Activated CD8-positive, alpha-beta memory T cell treated with anti-CD3 and anti-CD28 coated beads, Interleukin-2, amount 50 U/mL, for 48 hours (primary cell): ENCODE measurements at places on chromosomes 2 and 18.

DNA sequence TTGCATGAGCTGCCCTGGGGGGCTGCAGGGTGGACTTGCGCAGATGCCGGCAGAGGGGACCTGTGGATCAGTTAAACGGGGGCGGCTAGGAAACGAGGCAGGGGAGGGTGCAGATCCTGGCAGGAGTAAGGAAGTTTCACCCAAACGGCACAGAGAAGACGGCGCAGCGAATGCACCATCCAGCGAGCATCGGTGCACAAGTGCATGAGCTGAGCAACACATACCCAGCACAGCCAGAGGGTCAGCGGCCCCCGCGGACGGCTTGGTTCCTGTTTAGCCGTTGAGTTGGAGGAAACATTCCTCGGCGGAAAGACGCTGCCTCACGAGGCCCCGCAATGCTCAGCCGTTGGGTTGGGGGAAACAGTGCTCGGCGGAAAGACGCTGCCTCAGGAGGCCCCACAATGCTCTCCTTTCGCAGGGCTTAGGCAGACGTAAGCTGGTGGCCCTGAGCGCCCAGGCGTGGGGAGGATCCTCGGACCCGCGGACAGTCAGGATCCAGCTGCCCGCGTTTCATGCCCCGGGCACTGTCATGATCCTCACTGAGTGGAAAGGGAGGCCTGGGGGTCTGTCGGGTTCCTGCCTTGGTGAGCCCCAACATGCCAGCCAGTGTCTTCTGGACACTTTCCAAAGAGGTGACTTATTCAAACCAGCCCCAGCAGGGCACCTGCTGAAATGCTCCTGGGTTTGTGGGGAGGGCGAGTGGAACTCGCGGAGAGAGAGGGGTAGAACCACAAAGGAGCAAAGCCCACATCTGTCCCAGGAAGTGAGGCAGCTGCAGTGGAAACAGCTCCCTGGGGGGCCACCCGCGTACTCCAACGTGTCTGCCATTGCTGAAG is 86.3 kb downstream of the NDUFA10 start:
- DNase-seq: peak; percentile 26

GRCh38 chr2:43212216-43212835 is 14.1 kb downstream of the ZFP36L2 start:
- DNase-seq: no peak

- no peak for DNase-seq
Observed at GRCh38 chr2:121472470-121472993, 58.1 kb upstream of the RNU4ATAC start.

DNA sequence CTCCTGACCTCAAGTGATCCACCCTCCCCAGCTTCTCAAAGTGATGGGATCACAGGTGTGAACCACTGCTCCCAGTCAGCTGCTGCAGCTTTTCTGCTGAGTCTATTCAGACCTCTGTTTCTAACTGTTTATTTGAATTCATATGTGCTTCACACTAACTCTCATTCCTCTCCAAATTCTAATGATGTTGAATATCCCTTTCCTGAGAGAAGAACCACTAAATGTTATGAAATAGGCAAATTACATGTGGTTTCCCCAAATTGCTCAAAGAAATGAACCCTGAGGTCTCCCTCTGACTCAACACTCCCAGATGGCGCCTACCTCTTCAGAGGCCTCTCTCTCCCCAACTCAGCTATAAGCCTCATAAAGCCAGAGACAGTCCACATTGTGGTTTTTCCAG is 98.6 kb downstream of the IRS1 start:
- DNase-seq: no peak

GRCh38 chr2:23713351-23713750 is 213.6 kb downstream of the ATAD2B start:
- no peak for DNase-seq

GRCh38 chr18:44713435-44713834 is 32.7 kb downstream of the SETBP1 start:
- DNase-seq: no peak

- DNase-seq: no peak
Observed at GRCh38 chr2:236582968-236583367, 13.3 kb downstream of the ACKR3 start.

GRCh38 chr2:232139171-232139594 is 177.7 kb downstream of the DIS3L2 start:
- DNase-seq: no peak

DNA sequence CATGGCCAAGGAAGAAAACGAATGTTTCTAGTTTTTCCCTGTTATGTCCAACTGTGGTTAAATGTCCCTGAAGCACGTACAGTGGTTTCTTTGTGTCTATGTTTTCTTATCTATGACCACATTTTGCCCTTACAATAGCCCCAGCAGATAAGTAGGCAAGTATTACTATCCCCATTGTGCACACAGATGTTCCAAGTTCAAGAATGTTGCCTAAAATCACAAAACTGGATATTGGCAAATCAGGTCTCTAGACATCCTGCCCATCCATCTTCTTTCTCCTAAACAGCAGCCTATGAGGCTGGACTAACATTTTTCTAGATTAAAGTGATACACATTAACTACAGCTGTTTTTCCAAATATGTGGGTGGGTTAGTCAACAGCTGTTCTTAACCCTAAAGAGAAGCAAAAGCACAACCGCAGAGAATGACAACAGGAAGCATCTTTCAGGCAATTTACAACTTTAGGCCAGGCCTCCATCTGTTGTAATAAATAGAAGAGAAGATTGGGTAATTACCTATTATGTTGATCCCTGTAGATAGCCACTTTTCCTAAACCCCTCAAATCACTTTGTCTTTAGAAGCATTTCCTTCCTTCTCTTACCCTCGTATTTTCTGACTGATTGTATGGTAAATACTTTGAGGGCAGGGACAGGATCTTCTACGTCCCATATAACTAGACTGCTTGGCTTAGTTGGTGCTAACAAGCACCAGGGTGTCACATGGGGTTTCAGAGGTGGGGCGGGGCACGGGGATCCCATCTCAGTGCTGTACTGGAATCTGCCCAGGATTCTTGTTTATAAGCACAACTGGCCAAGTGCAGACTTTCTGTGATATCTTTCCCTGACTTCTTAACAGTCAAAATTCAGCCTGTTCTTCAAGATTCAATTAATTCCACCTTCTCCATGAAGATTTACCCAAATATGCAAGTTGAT is 132.1 kb upstream of the SETBP1 start:
- DNase-seq: no peak

DNA sequence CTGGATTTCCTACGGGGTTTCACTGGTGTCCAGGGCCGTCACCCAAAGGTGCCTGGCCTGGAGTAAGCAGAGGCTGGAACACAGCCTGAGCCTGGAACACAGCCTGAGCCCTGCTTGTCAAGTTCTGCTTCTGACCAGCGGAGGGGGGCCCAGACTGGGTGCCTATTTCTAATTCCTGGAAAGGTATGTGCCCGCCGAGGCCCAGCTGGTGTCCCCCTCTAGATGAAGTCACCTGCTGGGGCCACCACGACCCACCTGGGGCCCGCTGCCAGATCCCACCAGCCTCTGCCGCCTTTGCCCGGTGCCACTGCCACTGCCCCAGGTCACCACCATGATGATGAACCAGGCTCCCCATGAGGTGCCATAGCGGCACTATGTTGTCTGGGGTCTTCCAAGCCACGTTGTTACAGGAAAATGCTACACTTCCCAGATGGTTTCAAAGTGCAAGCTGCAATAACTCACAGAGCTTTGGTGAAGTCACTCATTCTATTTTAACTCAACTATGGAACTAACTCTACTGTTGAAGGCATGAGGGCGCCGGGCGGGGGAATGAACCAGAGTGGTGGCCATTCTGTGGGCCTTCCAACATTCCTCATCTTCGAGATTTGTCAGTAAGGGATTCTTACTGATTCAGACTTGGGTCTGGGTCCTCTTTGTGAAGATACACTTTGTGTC is 40.9 kb upstream of the LAPTM4A start:
- DNase-seq: no peak

DNA sequence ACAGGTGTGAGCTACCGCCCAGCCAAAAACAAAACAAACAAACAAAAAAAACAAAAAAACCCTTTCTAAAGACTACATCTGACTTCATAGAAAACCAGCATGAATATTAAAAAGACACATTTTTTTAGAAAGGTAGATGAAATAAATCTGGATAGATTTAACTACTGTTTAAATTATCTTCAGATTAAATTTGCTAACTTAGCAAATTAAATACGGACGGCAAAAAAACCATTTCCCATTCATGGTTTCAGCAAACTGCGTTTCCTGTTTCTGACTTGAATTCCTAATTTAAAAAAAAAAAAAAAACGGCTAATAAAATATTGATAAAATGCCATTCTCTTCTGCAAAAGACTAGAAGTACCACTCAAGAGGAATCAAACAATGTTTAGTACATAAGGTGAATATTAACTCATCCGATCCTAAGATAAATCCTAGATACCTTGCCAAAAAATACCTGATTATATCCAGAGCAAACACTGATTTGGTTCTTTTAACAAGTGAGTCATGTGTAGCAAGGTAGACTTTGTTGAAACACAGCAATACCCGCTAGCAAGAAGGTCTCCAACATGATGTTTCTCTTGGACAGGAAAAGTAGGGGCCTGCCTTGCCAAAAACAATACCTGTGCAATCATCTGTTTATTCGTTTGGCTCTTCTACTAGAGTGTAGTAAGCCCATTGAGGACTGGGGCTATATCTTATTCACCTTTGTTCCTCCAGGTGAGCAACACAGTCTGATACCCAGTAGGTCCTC is 96.2 kb downstream of the BARD1 start:
- DNase-seq: no peak

DNA sequence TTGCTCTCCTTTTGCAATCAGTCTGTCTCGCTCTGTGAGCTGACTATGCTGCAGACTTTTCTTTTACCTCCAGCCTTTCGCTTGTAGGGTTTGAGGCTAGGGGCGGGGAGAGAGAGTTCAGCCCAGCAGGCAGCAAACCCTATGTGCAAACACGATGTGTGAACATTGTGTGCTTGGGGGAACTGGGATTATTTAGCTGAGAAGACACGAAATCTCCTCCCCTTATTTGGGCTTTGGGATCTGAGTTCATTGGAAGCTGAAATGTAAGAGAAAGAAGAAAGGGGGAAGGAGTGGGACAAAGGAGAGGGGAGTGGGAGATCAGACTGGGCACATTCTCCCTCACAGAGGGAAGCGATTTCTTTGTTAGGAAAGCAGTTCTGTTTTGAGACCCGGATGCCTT is 189.6 kb upstream of the TNP1 start:
- no peak for DNase-seq

GRCh38 chr2:60259781-60260180 is 293.7 kb downstream of the BCL11A start:
- no peak for DNase-seq

DNA sequence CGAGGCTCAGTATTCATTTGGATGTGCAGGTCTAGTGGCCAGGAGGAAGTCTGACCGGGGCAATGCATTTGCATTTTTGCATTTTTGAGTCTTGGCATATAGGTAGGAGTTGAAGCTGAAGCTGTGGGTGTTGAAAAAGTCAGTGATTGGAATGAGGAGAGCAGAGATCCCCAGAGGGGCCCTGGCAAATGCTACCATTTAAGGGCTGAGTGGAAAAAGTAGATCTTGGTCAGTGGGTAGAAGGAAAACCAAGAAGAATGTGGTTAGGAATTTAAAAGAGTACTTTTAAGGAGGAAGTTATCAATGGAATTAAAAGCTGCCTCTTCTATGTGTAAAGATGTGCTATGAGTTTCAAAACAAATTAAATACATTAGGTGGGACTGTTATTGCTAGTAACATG is 143.0 kb downstream of the ZEB2 start:
- no peak for DNase-seq

GRCh38 chr2:23289671-23290070 is 95.3 kb upstream of the KLHL29 start:
- DNase-seq: no peak

DNA sequence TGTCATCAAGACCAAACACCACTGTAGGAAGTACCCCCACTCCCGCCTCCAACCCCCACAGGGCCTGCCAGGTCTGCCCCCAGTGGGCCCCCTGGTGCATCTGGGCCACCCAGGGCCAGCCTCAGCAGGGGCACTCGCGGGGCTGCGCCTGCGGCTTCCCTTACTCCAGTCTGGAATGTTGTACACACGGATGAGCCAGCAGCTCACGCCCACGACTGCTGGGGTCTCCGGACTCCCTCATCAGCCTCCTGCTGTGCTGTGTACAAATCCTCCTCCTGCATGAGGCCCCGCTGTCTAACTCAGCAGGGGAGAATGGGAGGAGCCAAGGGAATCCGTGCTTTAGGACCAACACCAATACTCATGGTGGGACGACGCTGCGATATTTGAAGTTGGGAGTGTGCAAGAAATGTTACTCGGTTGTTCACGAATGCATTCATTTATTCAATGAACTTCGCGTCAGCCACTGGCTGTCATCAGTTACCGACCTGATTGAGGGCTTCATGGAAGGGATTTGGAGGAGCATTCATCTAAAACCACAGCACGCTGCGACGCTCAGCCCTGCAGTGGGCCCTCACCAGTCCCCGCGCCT is 654 bp upstream of the ASB1 start:
- peak; percentile 62 for DNase-seq

DNA sequence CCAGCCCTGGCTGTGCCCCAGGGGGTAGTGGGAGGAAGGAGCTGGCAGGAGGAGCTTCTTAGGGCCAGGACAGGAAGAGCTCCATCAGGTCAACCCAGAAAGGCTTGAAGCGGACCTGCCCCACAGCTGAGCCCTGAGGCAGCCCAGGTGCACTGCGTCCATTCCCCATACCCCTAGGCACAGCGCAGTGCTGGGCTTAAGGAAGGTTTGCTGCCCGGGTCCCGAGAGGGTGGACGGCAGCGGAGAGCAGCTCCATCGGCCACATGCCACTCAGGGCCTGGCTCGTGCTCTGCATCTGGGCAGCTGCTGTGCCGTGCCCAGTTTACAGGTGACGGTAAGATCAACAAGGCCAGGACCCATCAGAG is 26.4 kb downstream of the DNMT3A start:
- no peak for DNase-seq

GRCh38 chr2:181682026-181682789 is 1.9 kb upstream of the NEUROD1 start:
- no peak for DNase-seq

DNA sequence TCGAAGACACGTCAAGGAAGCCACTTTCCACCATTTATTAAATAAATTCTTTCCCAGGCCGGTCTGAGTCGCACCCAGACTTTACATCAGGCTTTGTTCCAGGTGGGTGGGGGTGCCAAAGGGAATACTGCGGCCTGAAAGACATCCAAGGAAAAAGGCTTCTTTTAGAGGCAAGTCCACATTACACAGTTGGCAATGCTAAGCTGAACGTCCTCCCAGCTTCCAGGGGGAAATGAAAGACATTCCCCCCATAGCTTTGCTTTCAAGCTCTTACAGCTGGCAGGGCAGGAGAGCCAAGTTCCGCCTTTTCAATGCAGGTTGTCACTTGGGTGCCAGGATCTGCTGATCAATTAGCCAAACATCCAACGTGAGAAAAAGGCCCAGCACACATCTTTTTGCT is 36.5 kb upstream of the PTPN4 start:
- DNase-seq: no peak

- peak; percentile 71 for DNase-seq
Observed at GRCh38 chr18:69885841-69886531, 61.7 kb downstream of the CD226 start.
